Spinal cord (tissue), 10 donors: ENCODE measurements at places on chromosomes 12 and 14.
A peak's percentile ranks its signal among the peaks of the same experiment; 100 is the strongest.

GRCh38 chr14:93751946-93752655, 36.2 kb downstream of the PRIMA1 start:
- no peak for DNase-seq

DNA sequence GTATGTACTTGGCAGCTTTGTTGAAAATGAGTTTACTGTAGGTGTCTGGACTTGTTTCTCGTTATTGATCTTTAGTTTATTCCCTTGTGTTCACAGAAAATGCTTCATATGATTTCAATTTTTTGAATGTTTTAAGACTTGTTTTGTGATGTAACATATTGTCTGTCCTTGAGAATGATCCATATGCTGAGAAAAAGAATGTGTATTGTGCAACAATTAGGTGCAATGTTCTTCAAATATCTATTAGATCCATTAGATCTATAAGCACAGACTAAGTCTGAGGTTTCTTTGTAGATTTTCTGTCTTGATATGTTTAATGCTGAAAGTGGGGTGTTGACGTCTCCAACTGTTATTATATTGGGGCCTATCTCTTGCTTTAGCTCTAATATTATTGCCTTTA, 879.6 kb upstream of the LRFN5 start:
- no peak for DNase-seq

DNA sequence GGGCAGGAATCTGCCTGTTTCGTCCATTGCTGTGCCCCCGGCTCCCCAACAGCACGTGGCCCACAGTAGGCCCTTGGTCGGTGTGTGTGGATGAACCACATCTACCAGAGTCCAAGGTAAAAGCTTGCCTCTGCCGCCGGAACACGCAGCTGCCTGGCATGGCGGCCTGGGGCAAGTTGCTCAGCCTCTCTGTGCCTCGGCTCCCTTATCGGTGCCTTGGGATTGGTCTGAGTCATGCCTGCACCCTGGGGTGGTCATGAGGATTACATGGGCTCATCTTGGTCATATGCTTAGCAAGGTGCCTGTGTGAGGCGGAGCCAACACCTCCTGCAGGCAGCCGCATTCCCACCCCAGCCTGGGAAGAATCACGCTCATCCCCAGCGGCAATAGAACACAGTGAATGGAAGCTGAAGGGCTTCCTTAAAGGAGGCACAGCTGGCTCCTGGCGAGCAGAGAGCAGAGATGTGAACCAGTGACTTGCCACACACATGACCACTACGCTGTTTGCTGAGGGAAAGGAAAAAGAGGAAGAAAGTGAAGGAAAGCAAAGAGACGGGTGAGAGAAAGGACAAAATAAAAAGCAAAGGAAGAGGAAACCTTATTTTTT, 5.5 kb upstream of the SCARB1 start:
- DNase-seq: no peak

DNA sequence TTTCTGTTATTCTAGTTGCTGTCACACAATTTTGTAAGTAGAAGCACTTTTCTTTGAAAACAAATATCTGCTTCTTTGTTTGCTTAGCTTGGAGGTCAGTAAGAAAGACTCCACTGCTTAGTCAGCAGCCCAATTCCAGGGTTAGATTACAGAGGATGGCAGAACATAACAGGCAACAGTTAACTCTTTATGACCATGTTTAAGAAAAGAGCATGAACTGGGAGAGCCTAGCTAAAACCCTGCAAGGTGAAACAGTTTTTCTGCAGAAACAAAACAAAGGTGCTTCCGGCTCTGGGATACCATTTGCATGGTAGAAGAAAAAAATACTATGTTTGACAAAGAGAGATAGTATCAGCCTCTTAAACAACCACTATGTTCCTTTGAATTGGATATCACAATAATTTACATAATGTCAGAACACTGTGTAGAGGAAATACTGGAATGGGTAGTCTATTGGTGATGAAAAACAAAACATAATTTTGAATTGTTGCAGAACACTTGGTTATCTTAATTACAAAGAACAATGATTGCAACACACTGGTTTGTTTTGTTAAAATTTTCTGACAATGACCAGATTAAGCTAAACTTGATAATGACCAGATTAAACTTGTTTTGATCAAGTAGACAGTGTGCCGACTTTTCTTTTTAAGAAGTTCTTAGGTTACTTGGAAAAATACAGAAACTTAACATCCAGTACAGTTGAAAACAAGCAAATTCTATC, 22.4 kb upstream of the PPM1H start:
- DNase-seq: no peak

- DNase-seq: no peak
Observed at GRCh38 chr14:62988967-62989366, 56.3 kb downstream of the KCNH5 start.

DNA sequence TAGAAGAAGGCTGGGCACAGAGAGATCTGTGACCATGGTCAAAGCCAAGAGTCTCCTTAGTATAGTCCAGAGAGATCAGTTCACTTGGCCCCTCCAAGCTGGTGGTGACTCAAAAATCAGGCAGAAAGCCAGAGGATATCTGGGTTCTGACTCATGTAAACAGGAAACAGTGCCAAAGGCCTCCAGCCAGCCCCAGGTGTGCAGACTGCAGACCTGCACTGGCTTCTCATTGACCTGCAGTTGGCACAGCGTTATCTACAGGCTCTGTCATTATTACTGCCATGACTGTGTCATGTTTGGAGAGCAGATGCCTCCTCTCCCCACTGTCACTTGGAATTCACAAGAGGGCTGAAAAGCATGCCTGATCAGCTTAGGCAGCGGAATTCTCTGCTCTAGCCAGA, 295.7 kb upstream of the PRKD1 start:
- DNase-seq: peak; percentile 27

GRCh38 chr12:101924618-101925017, 47.2 kb downstream of the DRAM1 start:
- DNase-seq: no peak

- DNase-seq: no peak
Observed at GRCh38 chr12:92753976-92754885, 51.4 kb downstream of the PLEKHG7 start.

- DNase-seq: no peak
Observed at GRCh38 chr12:117127933-117128823, 29.0 kb upstream of the TESC start.

DNA sequence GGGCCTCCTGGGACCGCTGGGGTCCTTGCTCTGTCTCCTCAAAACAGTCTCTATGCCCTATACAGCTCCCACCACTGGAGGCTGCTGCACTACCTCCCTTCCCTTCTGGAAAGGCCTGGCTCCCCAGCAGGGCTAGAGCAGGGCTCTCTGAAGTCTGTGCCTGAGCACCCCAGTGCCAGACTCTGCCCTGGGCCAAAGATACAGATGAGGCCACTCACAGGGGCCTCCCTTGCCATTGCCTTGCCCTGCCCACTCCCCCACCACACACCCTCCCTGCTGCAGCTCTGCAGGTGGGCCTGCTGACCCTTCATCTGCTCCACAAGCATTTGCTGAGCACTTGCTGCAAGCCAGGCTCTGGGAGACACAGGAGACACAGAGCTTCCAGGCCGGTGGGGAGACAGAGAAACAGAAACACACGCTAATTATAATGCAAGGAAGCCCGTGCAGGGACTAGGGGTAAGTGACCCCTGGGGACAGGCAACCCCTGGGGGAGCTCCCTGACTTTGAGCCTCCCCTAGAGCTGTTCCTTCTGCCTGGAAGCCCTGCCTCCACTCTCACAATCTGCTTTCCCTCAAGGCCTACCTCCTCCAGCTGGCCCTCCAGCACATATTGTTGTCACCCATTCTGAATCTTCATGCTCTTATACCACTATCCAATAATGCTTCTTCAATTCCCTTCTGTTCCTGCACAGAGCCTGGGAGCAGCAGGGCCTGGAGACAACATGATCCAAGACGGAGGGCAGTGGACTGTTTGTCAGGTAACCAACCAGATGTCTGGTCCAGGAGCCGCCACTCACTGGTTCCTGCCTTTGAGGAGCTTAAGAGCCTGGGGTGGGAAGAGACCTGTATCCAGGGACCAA, 32.6 kb upstream of the PNMA1 start:
- no peak for DNase-seq
